Activated CD4-positive, CD25-positive, alpha-beta regulatory T cell (primary cell): ENCODE measurements at places on chromosomes 12 and 14.

GRCh38 chr12:91889059-91889458 lies 256.6 kb downstream of the BTG1 start:
- DNase-seq, result no peak

DNA sequence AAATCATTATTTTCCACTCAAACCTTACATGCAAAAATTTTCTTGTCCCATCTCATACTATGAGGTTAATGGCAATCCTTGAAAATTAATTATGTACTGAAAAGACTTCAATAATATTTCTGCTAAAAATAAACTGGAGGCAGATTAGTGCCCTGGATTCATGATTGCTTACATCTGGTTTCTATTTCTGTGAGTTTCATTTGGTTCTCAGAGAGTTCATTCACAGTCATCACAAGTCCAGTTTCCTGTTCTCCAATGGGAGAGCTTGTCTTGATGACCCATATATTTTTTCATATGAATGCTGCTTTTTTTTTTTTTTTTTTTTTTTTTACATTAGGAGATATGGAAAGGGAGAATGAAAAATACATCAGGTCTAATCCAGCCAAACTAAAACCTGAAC lies 6.6 kb upstream of the PTHLH start:
- no peak for DNase-seq

GRCh38 chr12:54970741-54971140 lies 13.8 kb downstream of the TESPA1 start:
- DNase-seq, result no peak

DNA sequence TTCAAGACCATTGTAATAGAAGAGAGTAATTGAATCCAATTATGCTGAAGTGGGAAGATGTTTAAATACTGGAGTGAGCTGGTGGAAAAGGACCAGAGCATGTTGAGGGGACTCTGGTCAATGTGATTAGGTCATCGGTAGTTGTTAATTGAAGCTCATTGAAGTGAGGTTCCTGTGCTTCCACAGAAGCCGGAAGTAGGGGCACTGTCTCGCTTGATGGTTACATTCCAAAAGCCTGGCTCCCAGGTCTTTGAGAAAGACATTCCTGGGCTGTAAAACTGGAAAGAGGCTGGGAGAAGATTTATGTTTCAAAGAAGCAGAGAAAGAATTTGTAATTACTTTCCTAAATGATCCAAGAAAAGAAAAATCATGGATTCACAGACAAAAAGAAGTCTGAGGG lies 12.3 kb upstream of the CLECL1 start:
- no peak for DNase-seq

DNA sequence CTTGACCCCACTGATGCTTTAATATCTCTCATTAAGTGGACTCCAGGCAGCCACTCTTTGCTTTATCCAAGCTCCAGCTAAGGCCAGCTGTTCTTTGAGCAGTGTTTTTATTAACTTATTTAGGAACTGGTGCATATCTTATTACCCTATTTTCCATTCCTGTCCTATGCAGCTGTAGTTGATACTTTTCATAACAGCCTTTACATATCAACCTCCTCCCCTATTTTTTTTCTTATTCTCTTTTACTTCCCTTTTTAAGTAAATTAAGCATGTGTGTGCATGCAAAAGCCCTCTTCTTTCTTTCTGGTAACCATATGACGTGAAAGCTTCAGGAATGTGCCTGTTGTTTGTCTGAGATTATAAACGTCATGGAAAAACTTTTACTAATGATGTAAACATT lies 121.2 kb downstream of the PTPRQ start:
- DNase-seq, result no peak

DNA sequence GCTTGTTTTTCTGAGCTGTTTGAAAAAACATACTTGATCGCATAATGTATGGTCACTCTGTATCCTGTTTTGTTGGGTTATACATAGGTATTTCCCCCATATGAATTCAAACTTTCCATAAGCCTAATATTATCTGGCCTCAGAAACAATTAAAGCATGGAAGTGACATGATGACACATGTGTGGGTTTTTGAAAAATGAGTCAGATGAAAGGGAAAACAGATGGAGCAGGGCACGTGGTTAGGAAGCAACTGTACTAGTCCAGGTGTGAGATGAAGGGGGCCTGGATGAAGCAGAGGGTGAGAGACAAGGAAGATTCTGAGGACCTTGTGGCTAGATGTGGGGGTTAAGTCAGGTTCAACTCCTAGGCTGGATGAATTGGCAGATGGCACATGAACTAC lies 92.7 kb upstream of the DNM1L start:
- no peak for DNase-seq

DNA sequence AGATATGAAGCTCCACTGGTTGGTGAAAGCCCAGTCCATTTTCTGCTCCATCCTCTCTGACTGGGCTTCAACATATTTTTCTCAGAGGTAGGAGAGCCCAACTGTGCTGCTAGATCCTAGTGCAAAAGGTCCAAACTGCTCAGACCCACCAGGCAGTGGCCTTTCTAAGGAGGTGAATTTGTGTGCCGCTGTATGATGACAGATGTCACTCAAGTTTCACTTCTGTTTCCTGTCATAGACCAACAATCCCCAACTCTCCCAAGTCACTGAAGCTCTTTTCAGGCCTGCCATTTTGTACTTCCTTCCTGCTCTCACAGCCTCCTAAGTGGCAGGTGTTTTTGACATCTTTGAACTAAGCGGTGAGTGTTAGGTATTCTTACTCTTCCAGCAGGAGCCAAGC lies 16.4 kb upstream of the RNASE4 start:
- DNase-seq, result no peak

DNA sequence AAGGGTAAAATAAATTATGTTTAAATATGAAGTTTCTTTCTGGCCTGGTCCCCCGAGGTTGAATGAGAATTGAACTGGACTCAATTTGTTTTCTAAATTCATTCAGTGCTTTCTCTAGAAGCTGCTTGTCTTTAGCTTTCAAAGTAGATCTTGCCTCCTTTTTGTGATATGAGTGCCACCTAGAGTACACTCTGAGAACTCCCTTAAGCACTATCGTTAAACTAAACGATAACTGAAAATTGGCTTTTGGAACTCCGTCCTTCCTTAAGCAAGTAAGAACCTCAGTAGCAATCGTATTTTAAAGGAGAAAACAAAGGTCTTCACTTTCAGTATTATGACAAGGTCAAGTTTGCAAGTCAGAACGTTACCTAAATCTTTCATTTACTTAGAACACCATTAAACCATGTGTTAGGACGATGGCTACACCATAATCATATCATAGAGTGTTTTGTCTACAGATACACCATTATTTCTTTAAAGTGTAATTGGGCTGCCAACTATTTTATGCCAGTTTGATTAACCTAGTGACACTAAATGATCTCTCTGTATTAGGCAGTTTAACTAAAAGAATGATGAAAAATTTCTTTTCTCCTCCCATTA lies 364.8 kb downstream of the SNAPC1 start:
- no peak for DNase-seq

GRCh38 chr12:71536939-71537622 lies 97.5 kb downstream of the LGR5 start:
- no peak for DNase-seq

- no peak for DNase-seq
Measured at GRCh38 chr12:75751769-75752471, 240.5 kb upstream of the KRR1 start.

DNA sequence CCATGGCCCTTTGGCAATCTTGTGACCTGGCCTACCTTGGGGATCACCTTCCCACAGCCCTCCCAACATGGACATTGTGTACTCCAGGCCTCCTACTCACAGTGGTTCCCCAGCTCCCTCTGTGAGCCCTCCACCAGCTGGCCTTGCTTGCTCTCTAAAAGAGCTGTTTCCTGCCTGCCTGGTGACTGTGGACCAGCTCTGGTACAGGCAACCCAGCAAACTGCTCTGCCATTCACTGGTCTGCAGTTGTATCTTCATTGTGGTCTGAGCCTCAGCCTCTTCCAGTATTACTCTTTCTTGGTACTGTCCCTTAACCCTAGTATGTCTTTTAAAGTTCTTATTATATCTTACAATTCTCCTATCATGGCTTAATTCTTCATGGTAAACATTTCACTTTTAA lies 236.2 kb downstream of the KTN1 start:
- DNase-seq, result no peak

GRCh38 chr14:102941419-102942011 lies 19.1 kb downstream of the AMN start:
- DNase-seq, result no peak

- DNase-seq, result no peak
Measured at GRCh38 chr12:118680356-118680963, 300.9 kb upstream of the SRRM4 start.
